Naive B cell (primary cell): ENCODE measurements at places on chromosomes 1 and 21. TPM values are rescaled to one million over a fixed set of nuclear protein-coding genes. Genes with fewer than 3 reads are reported as not detected.

The GJA8 gene
- polyA plus RNA-seq = not detected

DNA sequence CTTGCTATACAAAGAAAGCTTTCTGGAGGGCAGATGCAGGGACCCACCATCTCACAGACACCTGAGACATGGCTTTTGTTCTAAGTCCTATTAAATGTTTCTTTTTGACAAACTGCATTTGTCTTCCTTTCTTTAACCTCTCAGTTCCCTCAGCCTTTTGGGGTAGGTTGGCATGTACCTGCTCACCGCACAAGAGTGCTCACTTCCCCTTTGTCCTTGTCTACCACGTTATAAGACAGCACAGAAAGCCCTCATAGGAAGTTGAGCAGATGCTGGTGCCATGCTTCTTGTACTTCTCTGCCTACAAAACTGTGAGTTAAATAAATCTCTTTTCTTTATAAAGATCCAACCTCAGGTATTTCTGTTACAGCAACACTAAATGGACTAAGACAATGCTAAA lies 31.9 kb upstream of the RGS21 start:
- no peak for DNase-seq

The KIF2C gene
- 0.38 TPM for polyA plus RNA-seq

- no peak for DNase-seq
Measured at GRCh38 chr1:204046346-204046745, 26.6 kb upstream of the SOX13 start.
